ENCODE measurements at places on chromosomes 6 and 20.

DNA sequence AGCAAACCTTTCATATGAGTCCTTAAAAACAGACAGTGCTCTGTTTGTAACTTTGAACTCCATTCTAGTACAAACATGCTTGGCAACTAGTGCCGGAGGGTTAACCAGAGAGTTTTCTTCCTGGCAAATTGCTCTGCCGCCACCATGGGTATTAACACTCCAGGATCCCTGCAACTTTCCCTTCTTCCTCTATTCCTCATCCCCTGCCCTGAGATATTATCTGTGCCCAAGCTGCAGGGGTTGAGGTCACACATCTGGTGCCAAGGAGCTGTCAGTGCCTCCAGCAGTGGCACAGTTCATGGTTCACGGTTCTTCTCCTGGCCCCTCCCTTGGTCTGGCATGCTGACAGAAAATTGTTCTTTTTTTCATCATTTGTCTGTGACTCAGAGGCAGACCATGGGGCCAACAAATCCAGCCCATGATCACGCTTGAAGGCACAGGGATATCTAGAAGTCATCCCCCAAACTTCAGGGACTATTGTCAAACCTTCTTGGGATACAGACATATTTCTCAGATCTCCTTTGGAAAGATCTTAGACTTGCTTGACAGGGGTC is 77.5 kb downstream of the ATXN1 start:
- no peak for DNase-seq

GRCh38 chr6:164911151-164911550 is 398.3 kb downstream of the C6orf118 start:
- DNase-seq: no peak

- no peak for DNase-seq
Observed at GRCh38 chr20:18749528-18749927, 64.1 kb upstream of the SCP2D1 start.

DNA sequence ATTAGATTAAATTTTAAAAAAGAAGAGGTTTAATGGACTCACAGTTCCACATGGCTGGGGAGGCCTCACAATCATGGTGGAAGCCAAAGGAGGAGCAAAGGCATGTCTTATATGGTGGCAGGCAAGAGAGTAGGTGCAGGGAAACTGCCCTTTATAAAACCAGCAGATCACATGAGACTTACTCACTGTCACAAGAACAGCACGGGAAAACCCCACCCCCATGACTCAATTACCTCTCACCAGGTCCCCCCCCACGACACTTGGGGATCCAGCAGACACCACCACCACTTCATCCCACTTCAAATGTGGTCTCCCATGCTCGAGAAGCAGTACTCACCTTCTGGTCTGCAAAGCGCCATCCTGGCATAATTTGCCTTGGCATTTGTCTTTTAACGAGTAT is 24.6 kb downstream of the MTFR2 start:
- no peak for DNase-seq

DNA sequence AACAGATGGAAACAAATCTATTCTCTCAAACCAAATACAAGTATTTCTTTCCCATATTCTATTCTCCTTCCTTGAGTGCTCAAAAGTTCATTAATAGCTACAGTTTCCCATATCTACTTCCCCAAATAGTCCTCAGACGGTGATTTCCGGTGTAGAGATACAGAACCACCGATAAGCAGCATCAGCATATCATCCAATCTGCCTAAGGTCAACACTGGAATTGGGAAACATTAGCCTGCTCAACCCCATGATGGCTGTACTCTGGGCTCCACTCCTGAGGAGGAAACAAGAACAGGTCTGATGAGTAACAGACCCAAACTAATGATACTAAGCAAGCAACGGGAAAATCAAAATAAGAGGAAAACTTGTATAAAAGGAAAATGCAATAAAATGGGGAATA is 115.6 kb downstream of the EPB41L2 start:
- DNase-seq: no peak

DNA sequence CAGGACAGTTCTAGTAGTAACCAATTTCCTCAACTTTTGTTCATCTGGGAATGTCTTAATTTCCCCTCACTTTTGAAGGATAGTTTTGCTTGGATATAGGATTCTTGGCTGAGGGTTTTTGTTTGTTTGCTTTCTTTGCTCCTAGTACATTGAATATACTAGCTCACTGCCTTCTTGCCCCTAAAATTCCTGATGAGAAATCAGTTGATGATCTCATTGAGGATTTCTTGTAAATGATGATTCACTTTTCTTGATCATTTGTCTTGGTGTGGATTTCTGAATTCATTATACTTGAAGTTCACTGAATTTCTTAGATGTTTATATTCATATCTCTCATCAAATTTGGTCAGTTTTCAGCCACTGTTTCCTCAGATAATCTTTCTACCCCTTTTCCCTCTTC is 49.1 kb upstream of the PRDM1 start:
- no peak for DNase-seq

- peak; percentile 38 for DNase-seq
Observed at GRCh38 chr20:21235484-21236445, 67.4 kb upstream of the XRN2 start.

DNA sequence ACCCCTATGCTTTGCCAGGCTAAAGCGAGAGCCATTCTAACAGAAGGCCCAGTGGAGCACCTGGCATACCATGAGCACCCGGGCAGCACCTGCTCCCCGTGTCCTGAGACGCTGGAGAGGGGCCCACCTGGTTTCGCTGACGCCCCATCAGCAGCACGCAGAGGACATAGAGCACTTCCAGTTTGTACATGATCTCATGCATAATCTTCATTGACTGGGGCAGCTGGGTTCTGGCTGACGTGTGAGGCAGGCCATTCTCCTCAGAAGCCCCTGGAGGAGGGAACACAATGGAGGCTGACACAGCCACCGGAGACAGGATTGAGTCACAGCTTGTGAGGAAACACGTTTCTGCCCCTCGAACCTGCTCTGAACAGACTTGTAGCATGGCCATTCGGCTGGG is 65.4 kb downstream of the MYH7B start:
- DNase-seq: no peak

- no peak for DNase-seq
Observed at GRCh38 chr20:4519534-4519933, 202.2 kb upstream of the PRND start.

DNA sequence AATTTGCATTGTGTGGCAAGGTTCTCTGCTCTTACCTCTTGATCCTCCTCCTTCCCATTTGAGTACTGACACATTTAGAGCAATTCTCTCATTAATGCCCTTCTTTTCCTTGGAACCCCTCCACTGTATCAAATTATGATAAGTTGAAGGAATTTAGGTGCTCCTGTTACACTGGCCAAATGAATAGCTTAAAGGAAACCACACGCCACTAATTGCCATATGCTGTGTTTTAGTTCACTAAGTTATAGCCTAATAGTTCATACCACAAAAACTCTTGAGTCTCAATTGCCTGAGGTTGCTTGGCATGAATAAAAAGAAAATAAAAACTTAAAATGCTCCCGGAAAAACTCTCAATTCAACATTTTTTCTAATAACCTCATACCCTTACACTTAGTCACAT is 1239.3 kb downstream of the EPHA7 start:
- DNase-seq: no peak

DNA sequence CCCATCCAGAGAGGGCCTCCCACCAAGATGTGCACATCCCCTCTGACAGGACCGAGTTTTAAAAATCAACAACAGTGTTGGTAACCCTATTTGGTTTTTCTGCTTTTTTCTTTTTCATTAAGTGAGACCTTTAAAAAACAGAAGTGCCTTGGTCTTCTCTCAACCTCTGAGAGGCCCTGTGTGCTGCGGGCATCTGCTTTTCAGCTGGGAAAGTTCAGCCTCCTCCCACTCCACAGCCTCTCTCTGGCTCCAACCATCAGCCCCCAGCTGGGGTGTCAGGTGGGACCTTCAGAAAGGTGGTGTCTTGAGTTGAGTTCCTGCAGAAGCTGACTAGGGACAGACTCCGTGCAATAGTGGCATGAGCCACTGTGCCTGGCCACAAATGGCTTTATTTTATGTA is 64.6 kb upstream of the ZMYND8 start:
- no peak for DNase-seq

DNA sequence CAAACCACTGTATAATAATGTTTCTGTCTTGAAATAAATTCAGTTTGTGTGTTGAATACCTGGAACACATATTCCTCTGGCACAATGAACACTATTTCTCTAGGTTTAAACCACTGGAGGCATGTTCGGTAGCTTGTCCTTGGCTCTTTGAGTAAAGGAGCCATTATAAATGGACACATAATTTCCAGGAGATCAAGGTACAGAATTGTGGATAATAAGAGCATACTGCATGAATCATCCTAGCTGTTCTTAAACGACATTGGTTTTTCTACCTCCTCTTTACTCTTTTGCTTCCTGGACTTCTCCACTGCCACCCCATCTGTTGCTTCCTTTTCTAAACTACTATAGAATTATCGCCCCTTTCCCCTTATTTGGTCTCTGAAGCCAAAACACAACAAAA is 1.2 kb downstream of the CENPW start:
- no peak for DNase-seq

- no peak for DNase-seq
Observed at GRCh38 chr6:80566361-80566760, 459.9 kb downstream of the BCKDHB start.

DNA sequence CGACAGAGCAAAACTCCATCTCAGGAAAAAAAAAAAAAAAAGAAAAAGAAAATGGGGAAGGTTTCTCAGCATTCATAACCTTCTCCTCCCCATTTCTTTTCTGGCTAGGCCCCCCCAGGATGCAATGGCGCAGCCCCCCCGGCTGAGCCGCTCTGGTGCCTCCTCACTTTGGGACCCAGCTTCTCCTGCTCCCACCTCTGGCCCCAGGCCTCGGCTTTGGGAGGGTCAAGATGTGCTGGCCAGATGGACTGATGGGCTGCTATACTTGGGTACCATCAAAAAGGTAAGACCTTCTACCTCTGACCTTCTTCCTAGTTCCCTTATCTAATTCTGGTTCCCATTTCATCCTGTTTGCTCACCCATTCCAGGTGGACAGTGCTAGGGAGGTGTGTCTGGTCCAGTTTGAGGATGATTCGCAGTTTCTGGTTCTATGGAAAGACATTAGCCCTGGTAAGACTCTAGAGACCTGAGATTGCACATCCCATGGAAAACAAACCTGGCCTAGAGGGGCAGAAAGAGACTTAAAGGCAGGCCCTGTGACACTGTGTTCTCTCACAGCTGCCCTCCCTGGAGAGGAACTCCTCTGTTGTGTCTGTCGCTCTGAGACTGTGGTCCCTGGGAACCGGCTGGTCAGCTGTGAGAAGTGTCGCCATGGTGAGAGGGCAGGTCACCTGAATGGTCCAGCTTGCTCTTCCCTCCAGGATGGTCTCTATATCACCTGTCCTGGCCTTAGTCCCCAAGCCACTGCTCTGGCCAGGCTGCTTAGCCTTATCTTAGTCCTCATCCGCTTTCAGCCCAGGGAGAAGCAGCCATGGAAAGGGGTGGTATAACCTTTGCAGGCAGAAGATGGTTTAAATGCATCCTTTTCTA is 1.6 kb downstream of the PHF1 start:
- no peak for DNase-seq

DNA sequence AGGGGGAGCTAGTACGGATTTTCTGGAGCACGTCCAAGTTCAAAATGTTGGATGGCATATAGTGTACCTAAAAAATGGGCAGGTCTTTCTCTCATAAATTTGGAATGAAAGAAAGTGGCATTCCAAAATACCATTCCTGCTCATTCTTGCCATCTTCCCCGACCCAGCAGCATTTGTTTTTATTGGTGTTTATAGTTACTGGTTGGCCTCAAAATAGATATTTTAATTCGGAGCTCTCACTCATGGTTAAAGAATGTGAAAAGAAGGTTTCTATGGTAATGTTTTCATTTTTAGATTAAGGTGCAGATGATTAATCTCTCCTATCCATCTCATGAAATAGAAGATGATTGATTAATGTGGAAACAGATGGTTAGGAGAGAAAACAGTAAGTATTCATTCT is 204.5 kb downstream of the HIVEP2 start:
- DNase-seq: no peak

- no peak for DNase-seq
Observed at GRCh38 chr6:108651340-108652227, 90.9 kb downstream of the FOXO3 start.
